ENCODE measurements at places on chromosomes 1 and 21.

- no peak for DNase-seq
These were observed 4.6 kb upstream of the CLCA2 start for GRCh38 chr1:86419277-86419903.

DNA sequence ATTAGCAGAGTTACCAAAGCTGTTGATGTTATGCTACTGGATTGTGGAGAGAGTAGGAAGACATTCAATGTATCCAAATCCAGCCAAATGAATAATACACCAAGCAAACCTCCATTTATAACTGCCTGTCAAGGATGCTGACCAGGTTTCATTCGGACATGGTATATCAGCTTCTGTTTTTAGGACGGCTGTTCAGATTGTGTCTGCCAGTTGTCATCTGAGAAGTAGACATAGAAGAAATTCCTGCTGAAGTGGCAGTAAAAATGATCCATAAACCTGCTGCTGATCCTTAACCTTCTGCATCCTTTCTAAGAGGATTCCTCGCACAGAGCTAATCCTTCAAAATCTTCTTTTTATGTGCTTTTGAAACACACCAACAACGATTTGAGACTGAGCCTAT is 663.6 kb upstream of the PLXNA2 start:
- no peak for DNase-seq

- no peak for DNase-seq
These were observed 14.6 kb downstream of the KIF26B start for GRCh38 chr1:245169376-245169775.

DNA sequence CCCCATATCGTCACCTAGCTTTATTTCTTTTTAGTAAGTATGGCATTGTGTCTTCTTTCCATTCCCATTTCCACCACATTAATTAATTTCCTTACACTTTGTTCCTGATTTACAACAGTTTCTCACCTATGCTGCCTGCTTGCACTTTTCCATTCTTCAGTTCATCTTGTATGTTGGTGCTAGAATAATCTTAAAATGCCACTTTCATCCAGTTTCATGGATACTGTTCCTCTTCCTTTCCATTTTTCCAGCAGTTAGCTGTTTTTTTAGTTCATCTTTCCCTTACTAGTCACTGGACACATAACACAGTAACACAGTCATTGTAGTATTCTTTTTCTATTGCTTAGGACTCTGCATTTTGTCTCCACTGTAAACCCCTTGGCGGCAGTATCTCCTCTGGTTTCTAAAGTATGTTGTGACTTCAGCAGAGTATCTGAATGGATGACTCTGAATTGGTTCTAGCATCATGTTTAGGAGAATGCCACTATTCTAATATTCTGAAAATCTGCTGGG is 2.1 kb downstream of the CDC7 start:
- no peak for DNase-seq

GRCh38 chr1:19738076-19738475 is 61.6 kb downstream of the TMCO4 start:
- DNase-seq = no peak

- DNase-seq = no peak
These were observed 32.3 kb downstream of the TMEM63A start for GRCh38 chr1:225849925-225850324.

DNA sequence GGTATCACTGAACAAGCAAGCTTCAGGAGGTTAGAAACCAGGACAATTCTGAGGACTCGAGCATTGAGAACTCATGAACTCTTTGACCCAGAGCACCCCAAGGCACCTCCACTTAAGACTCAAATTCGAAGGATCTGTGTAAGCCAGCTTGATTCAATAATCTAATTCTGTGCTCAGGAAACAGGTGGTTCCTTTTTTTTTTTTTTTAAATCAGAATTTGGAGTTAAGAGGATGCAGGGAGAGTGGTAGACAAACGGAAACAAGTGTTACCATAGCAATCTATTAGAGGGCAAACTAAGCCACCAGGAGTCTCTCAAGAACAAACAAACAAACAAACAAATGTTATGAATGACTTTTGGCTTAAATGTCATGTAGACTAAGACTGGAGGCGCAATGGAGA is 53.8 kb upstream of the DPH5 start:
- no peak for DNase-seq

DNA sequence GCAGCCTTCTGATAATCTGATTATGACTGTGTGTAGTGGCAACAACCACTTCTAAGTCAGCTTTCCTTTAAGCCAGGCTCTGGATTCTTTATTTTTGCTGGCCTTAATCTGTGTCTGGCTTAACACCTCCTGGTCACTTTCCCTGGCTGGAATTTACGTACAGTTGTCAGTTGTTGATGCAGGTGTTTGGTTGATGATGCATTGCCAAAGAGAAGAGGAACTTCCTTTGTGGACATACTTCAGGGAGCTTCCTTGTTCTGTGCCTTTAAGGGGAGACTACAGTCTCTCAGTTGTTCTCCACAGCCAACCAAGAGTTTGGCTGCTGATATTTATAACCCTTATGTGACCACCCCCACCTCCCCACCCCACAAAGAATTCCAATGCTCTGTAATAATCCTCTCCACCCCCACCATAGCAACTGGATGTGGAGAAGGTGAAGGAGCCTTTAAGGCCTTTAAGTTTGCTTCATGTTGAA is 96.0 kb upstream of the BMP8A start:
- no peak for DNase-seq

- DNase-seq = no peak
These were observed 2.7 kb upstream of the LEPR start for GRCh38 chr1:65417729-65418128.

- DNase-seq = peak; percentile 19
These were observed 32.7 kb upstream of the ETV3 start for GRCh38 chr1:157170677-157171515.

- no peak for DNase-seq
These were observed 32.5 kb upstream of the TRAPPC10 start for GRCh38 chr21:43979654-43980053.

DNA sequence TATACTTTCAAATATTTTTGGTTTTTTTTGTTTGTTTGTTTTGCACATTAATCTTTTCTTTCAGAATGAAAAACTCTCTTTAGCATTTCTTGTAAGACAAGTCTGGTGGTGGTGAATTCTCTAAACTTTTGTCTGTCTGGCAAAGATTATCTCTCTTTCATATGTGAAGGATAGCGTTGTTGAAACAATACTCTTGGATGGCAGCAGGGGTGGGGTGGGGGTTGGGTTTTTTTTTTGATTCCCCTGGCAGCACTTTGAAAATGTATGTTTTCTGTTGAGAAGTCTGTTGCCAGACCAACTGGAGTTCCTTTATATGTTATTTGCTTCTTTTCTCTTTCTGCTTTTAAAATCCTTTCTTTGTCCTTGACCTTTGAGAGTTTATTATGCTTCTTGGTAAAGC is 160.2 kb downstream of the VAV3 start:
- no peak for DNase-seq

GRCh38 chr1:51101976-51102375 is at the start of gene C1orf185:
TSS of gene C1orf185 (plus strand) at chr1:51102228. CDS start at chr1:51102234, 6 bp downstream.
- no peak for DNase-seq

DNA sequence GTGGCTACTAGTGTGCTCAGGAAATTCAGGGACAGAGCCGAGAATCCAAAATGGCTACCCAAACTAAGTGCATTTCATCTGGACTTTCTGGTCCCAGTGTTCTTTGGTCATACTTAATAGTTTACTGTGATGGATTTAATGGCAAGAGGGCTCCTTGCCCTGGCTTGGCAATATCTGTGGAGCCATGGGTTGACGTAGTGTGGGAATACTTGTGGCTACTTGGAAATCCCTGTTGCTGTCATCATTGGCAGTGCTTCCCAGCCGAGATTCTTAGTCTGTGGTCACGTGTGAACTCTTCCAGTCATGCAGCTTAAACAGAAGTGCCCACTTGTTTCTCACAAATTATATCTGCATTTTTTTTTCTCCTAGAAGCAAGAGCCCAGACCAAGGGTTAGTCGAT is 198.9 kb downstream of the HS2ST1 start:
- no peak for DNase-seq
